AG08396 (cell line): ENCODE measurements at places on chromosomes 13 and 19.

GRCh38 chr13:73462241-73462640 is 403.4 kb downstream of the KLF5 start:
- DNase-seq = no peak

DNA sequence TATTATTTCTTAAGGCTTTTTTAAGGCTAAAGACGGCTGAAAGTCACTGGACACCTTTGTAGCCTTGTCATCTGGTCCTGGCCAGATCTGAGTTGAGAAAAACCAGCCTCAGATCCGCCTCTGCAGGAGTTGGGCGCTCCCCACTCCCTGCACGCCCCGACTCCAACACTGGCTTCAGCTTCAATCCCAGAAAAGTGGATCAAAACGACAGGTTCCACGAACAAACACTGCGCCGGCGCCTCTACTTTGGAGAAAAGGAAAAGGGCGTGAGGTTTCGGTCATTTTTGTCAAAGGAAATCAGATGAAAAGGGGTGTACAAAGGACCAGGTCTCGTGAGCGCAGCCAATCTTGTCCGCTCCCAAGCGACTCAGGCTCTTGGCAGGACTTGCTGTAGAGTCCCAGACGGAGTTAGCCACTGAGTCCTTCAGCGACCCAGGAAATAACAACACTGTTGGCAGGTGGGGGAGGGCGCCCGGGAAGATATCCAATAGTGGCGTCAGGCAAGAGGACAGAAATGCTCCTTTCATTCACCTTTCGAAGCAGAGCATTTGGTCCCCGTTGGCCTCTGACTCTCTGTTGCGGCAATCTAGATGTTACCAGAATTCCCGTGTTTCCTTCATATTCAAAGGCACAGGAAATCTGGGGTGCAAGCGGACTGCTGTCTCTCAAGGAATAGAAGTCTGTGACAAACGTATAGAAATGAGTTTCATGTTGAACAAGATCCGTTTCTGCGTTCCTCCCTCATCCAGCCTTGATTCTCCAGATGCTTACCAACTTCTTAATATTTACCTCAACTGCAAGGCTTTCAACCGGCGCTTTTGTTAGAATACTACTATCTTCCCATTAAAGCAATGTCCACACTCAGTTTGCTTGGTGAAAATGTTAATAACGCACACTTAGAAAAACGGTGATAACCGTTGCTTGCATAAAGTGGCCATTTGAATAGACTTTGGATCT is 1.8 kb upstream of the CCNA1 start:
- DNase-seq = no peak

- no peak for DNase-seq
Observed at GRCh38 chr13:95193509-95194230, 107.6 kb downstream of the ABCC4 start.

GRCh38 chr19:47891622-47891922 is 5.5 kb upstream of the SULT2A1 start:
- no peak for DNase-seq
